ENCODE measurements at places on chromosomes 3 and 15.

GRCh38 chr3:105327662-105328337, 38.9 kb upstream of the ALCAM start:
- no peak for DNase-seq

- peak; percentile 34 for DNase-seq
Observed at GRCh38 chr3:124928333-124929202, 6.0 kb downstream of the MUC13 start.

DNA sequence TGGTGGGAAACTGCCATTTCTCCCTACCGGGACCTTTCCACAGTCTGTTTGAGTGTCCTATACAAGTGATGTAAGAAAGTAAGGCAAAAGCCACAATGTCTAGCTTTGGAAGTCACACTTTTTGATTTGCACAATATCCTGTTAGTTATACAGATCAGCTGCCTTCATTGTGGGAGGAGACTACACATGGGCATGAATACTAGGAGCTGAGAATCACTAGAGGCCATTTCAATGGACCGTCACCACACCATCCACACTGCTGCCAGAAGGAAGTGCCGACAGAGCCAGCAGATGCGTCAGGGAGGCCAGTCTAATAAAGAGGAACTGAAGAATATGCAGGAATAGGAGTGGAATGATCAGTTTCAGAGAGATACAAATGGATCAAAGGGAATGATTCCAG, 65.8 kb downstream of the SCN11A start:
- DNase-seq, result no peak

- DNase-seq, result no peak
Observed at GRCh38 chr3:141499284-141499683, 12.5 kb downstream of the RASA2 start.

GRCh38 chr3:152667267-152667666, 167.7 kb upstream of the P2RY1 start:
- DNase-seq, result no peak

GRCh38 chr15:78988361-78988911, 43.6 kb upstream of the CTSH start:
- DNase-seq, result peak; percentile 44

DNA sequence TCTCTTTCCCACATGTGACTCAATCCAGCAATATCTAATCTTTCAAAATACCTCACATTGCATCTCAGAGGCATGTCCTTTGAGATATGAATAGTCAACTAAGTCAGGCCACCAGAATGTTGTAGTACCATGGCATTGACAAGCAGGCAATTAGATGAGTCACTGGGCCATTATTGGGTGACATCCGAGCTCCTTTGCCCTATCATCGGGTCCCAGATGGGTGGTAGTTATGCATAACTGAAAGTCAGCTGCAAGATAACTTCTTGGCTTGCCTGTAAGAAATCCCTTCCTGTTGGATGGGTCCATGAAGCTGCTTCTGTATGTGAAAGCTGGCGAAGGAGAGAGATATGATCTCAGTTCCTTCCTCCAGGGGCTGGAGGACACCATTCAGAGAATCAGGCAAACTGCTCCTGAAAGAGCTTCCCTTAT, 32.8 kb downstream of the ARRDC4 start:
- DNase-seq, result no peak

GRCh38 chr3:139674571-139675260, 3.1 kb downstream of the NMNAT3 start:
- no peak for DNase-seq

DNA sequence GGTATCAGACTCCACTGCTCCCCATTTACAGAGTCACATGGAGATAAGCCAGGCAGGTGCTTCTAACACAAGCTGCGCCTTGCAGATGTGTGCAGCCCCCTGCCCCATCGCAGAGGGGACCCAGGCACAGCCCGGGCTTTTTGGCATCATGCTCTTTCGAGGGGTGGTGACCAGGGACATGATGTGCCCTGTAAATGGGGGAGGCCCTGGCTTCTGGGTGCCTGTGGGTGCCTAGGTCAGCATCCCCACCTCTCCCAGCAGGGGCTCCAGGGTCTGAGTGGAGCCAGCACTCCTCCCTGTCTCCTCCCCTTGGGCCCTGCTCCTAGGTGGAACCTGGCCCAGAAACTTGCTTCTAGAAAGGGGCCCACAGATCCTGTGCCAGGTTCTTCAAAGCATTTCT, 15.2 kb downstream of the TRPM1 start:
- DNase-seq, result no peak

GRCh38 chr15:100250176-100250800, 91.5 kb downstream of the ADAMTS17 start:
- DNase-seq, result no peak

- no peak for DNase-seq
Observed at GRCh38 chr3:23496165-23496564, 293.0 kb downstream of the UBE2E2 start.

DNA sequence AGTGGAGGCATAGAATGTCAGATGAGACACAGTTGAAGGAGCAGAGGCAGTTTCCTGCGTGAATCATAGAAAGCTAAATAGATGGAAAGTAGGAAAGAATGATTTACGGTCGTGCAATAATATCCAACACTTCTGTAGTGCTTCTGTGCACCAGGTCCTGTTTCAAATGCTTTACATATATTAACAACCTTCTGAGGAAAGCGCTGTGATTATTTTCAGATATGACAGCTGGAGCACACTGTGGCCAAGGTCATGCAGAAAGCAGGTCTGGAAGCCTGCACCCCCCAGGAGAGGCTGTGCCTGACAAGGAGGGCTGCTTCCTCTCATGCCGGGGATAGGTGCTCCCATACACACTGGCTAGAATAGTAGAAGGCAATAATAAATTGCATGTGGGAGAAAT, 104.5 kb downstream of the CHRNA7 start:
- DNase-seq, result no peak

DNA sequence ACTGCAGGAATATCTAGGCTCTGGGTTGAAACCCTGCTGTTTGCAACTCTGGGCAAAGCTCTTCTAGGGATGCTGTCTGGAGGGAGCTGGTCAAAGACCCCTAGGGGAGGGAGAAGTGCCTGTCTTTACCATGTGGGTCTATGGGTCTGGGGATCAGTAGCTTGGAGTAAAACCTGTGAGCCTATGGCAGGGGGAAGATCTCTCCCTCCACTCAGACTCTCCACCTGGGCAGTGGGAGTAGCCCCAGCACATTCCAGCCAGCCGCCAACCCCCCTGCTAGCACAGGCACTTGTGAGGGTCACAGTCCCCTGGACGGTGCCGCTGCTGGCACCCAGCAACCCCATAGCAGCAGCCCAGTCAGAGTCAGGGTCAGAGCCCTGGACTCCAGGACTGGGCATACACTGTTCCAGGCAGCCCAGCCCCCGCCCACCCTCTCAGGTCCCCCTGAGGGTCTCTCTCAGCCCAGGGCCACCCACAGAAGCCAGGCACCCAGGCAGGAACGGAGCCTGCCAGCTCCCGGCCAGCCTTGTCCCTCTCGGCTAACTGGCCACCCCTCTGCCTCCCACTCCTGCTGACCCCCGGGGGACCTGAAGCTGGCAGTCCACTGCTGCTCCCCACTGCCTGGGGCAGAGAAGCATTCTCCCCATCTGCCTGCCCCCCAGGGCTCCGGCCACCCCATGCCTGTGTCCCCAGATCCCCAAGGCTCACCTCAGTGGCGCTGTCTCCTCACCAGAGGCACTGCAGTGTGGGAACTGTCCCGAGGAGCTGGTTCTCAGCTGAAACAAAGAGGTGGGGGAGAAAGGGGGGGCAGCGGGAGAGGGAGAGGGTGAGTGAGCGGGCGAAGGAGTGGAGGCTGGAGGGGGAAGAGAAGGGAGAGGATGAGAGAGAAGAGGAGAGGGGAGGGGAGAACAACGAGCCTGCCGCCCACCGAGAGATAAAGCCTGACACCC, 10.8 kb downstream of the GLYCTK start:
- DNase-seq, result no peak

DNA sequence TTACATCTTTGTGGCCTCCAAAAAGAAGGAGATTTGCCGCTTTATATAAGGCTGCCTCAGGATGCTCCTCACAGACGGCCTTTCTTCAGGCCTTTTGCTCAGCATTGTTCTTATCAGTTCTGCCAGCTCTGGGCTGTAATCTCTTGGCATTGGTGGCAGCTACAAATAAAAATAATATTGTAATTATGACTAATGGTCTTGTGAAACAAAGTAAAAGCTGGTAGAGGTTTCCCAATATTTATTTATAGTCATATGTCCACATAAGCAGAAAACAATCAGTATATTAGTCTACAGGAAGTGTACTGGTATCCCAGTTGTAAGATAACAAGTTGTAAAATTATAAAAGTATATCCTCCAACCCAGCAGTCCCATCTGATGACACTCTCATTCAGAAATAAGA, 7.3 kb downstream of the NEK4 start:
- no peak for DNase-seq

- DNase-seq, result no peak
Observed at GRCh38 chr3:52086976-52087663, 30.7 kb upstream of the DUSP7 start.

- DNase-seq, result no peak
Observed at GRCh38 chr3:143239031-143239430, 119.5 kb downstream of the CHST2 start.

GRCh38 chr3:58059349-58060321, 51.4 kb downstream of the FLNB start:
- DNase-seq, result no peak

- DNase-seq, result no peak
Observed at GRCh38 chr3:33060609-33061337, 36.2 kb downstream of the GLB1 start.

DNA sequence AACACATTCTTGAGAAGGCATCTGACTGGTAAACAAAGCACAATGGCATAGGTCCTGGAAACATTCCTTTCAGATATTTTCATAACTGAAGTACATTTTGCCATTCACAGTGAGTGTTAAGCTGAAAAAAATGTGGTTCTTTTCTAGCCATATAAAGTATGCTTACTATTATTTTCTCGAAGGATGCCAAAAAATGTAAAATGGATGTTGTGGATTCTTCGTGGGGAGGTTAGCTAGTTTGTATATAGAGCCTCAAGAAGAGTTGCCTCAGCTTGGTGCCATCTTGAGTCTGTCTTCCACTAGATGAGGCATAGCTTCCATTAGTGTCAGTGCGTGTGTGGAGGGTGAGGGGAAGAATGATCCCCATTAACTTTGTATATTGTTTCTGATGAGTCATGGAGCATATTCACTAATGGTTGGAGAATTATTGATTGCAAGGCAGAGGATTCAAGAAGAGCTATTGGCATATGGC, 4.1 kb downstream of the MBNL1 start:
- DNase-seq, result no peak

GRCh38 chr3:142651711-142652110, 55.5 kb downstream of the PLS1 start:
- no peak for DNase-seq

- no peak for DNase-seq
Observed at GRCh38 chr15:92438471-92438870, 44.8 kb downstream of the ST8SIA2 start.

DNA sequence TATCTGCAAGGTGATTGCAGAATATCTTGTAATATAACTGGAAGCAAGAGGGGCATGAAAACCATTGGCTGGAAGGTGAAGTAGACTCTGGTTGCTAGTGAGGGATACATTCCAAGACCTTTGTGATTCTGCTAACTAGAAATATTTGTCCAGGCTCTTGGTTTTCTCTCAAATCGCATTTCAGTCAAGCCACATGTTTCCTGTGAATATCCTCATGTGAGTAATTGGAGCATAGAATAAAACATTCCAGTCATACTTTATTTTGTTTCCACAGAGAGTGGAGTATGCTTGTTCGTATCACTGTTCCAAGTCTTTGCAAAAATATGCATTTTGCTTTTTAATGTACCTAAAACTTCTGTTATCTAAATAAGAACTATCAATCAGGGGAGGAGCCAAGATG, 850.0 kb downstream of the EPHA3 start:
- DNase-seq, result no peak

- DNase-seq, result no peak
Observed at GRCh38 chr3:129599073-129599472, 7.4 kb downstream of the PLXND1 start.

DNA sequence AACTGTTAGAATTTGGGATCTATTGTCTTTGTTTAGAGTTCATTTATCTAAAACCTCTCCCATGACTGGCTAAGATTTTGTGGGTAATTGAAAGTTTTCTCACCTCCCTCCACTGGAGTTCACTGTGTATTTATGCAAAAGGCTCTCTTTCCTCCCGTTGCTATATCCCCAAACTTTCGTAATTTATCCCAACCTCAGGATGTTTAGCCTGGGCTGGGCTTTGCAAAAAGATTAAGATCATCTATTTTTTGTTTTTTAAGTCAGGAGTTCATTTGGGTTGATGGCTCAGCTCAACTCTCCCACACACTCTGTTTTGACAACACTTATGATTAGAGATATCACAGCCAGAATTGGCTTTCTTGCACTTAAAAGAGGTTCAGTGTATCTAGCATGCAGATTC, 27.0 kb downstream of the SUCNR1 start:
- no peak for DNase-seq

Measured in G401 (cell line).